ENCODE measurements at places on chromosomes 2 and 18. TPM values are rescaled to one million over a fixed set of nuclear protein-coding genes. Genes with fewer than 3 reads are reported as not detected.

DNA sequence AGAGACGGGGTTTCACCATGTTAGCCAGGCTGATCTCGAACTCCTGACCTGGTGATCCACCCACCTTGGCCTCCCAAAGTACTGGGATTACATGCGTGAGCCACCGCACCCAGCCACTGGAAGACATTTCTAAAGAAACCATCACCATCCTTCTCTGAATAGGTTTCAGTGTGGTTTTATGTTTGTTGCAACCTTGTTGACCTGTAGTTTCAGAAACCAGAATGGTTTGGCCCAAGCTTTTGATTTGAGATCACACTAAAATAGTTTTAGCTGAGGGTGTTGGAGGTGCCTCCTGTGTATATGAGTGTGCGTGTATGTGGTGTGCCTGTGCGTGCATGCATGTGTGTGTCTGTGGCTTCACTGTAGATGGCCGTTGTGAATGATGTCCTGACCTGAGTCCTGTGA, 26.2 kb downstream of the INPP4A start:
- DNase-seq, result no peak

DNA sequence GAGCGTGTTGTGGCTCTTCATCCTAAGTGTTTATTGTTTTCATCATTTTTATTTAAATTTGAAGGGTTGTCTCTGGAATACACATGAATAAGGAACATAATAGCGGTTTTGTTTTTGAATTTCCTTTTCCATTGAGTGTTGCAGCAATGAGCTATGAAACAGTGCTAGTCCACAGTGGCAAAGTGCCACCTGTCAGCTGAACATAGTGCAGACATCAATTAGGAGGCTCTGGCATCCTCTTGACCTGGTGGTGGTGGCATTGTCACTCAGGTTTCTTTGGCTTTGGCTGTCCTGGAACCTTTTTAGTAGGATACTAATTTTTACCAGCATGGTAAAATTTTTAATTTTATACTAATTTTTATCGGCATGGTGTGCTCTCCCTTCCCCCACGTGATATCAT, 63.2 kb downstream of the UGGT1 start:
- no peak for DNase-seq

Gene LAMA3
- polyA plus RNA-seq, result 122 TPM

Gene CRYBA2
- polyA plus RNA-seq, result not detected

Gene TMEM198
- 2.0 TPM for polyA plus RNA-seq
